ENCODE measurements at places on chromosomes 12 and 14. TPM values are rescaled to one million over a fixed set of nuclear protein-coding genes. Genes with fewer than 3 reads are reported as not detected.

Gene OTX2
- total RNA-seq = not detected

Gene MORN3
- 0.89 TPM for total RNA-seq

Gene MTRFR
- total RNA-seq = 10.9 TPM

Gene TUNAR
- total RNA-seq = 0.27 TPM

Gene DPPA3
- not detected for total RNA-seq

Gene SELPLG
- 0.42 TPM for total RNA-seq

GRCh38 chr14:46940611-46941010, 289.0 kb upstream of the RPL10L start:
- no peak for DNase-seq

- peak; percentile 5 for DNase-seq
Measured at GRCh38 chr12:129520739-129521138, 383.1 kb downstream of the TMEM132D start.

DNA sequence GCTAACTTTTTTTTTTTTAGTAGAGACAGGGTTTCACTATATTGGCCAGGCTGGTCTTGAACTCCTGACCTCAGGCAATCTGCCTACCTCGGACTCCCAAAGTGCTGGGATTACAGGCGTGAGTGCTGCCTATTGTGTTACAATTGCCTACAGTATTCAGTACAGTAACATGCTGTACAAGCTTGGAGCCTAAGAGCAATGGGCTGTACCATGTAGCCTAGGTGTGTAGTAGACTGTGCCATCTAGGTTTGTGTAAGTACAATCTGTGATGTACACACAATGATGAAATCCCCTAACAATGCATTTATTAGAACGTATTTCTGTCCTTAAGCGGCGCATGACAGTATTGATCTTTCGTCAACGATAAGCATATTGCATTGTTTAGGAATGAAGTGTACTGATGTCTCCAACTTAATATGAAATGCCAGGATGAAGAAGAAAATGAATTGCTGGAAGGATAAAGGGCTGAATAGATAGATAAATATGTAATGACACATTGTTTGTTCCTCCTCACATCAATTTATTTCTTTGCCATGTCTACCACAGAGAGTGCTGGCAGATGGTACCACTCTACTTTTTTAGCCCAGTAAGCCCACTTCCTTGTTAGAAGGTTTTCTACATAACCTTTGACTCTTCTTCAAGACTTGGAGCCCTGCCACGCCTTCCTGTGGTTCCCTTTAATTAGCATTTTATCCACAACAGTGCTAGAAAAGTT, 467.5 kb downstream of the VRK1 start:
- no peak for DNase-seq

- no peak for DNase-seq
Measured at GRCh38 chr12:124388679-124389137, 93.8 kb downstream of the RFLNA start.

DNA sequence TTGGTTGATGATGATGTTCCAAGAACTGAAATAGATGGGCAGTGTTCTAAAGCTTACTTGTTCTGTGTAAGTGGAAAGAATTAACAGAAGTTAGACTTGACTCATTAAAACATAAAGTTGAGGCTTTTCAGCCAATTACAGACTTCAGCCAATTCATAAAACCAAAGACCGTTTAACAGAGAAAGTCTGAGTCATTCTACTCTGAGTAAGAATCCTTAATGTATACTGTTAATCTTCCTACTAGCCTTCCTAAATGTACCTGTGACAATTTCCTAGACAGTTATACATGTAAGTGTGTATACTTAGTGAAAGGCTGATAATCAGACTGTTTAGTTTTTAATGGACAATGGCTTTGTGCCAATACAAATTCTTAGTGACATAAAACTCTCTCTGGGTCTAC, 681.0 kb downstream of the RPL10L start:
- DNase-seq = no peak

- DNase-seq = no peak
Measured at GRCh38 chr14:65718629-65719028, 306.1 kb downstream of the FUT8 start.

DNA sequence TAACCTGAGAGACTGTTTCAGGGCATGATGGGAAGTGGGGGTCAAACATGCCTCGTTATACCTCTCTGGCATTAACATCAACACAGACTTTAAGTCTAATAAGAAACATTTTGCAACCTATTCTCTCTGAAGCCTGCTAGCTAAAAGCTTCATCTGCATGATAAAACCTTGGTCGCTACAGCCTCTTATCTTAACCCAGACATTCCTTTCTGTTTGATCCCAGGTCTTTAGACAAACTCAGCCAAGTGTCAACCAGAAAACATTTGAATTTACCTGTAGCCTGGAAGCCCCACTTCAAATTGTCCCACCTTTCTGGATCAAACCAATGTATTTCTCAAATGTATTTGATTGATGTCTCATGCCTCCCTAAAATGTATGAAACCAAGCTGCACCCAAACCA, 9.1 kb downstream of the PPP2R3C start:
- DNase-seq = no peak

DNA sequence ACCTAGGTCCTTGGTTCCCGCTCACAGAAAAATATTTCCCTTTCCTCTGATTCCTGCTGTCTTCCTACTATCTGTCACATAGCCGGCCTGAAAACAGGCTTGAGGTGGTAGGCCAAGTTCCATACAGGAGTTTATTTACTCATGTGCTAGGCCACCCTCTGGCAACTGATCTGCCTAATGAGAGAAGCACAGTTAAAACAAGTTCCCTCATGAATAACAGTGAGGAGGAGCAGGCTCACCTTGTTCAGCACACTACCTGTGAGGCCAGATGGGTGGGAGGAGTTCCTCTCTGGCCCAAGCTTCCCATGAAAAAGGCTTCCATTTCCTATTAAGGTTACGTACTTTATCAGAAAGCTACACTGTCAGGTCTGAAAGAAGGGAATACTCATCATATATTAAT, 206.0 kb downstream of the MYRFL start:
- no peak for DNase-seq

DNA sequence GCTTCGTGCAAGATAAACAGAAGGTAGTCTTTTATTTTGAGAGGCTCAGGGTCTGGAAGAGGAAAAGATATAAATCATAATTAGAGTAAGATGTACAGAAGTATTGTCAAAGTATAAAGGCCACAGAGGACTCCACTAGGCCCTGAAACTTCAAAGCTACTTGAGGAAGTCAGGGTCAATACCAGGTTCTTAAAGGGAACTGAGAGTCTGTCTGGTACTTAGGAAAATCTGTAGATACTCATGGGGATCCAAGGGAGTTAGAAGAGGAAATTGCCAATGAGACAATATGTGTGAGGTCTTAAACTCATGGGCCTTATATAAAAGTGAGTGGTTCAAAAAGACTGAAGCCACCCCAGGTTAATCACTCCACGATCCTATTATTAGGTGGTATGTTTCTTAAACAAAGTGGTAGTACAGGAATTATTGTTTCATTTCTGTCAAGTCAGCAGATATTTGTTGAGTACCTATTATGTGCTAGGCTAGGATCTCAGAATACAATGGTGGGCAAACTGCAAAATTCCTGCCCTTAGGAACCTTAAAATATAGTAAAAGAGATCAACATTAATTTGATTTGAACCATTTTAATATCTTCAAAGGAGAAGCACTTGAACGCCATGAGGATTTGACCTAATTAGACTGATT, 314.6 kb downstream of the ADAMTS20 start:
- no peak for DNase-seq

- DNase-seq = no peak
Measured at GRCh38 chr12:100724071-100724470, 70.5 kb upstream of the ANO4 start.
